ENCODE measurements at places on chromosomes 7 and 10. TPM values are rescaled to one million over a fixed set of nuclear protein-coding genes. Genes with fewer than 3 reads are reported as not detected.

- DNase-seq = no peak
These were observed 130.0 kb downstream of the FAM53B start for GRCh38 chr10:124614003-124614659.

DNA sequence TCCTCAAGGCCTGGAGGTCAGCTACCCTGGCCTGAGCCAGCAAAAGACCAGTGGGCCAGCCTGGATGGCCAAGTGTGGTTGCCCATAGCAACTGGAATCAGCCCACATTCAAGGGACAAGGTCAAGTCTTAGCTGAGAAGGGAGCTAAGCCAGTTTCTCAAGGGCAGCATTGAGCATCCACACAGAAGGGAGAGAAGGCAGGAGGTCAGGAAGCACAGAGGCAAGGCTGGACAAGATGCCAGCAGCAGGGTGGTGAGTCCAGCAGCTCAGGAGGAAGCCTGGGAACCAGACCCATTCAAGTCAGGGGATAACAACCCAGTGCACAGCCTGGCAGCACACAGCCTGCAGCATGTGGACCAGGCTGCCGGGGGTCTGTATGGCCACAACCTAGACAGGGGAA lies 54.0 kb upstream of the ZMIZ1 start:
- DNase-seq = no peak

IRF5 gene
- 0.20 TPM for total RNA-seq

DNA sequence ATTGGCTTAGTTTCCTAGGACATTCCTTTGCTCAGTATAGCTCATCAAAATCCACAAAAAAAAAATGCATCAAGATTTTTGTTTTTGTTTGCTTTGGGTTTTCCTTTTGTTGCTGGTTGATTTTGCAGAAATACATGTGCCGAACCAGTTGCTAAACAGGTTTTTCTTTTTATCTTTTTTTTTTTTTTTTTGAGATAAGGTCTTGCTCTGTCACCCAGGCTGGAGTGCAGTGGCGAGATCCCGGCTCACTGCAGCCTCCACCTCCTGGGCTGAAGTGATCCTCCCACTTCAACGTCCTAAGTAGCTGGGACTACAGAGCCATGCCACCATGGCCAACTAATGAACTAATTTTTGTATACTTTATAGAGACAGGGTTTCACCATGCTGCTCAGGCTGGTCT lies 8.3 kb downstream of the CSTF2T start:
- DNase-seq = no peak

- DNase-seq = peak; percentile 8
These were observed 60.4 kb downstream of the INPP5F start for GRCh38 chr10:119786117-119786769.

MOGAT3 gene
- not detected for total RNA-seq

GRCh38 chr10:607545-608185 lies 81.8 kb downstream of the DIP2C start:
- no peak for DNase-seq

- DNase-seq = no peak
These were observed 165.0 kb downstream of the BAMBI start for GRCh38 chr10:28842321-28842720.

TAX1BP1 gene
- total RNA-seq = 61.8 TPM

GRCh38 chr7:91537260-91538152 lies 273.3 kb downstream of the FZD1 start:
- no peak for DNase-seq

DNA sequence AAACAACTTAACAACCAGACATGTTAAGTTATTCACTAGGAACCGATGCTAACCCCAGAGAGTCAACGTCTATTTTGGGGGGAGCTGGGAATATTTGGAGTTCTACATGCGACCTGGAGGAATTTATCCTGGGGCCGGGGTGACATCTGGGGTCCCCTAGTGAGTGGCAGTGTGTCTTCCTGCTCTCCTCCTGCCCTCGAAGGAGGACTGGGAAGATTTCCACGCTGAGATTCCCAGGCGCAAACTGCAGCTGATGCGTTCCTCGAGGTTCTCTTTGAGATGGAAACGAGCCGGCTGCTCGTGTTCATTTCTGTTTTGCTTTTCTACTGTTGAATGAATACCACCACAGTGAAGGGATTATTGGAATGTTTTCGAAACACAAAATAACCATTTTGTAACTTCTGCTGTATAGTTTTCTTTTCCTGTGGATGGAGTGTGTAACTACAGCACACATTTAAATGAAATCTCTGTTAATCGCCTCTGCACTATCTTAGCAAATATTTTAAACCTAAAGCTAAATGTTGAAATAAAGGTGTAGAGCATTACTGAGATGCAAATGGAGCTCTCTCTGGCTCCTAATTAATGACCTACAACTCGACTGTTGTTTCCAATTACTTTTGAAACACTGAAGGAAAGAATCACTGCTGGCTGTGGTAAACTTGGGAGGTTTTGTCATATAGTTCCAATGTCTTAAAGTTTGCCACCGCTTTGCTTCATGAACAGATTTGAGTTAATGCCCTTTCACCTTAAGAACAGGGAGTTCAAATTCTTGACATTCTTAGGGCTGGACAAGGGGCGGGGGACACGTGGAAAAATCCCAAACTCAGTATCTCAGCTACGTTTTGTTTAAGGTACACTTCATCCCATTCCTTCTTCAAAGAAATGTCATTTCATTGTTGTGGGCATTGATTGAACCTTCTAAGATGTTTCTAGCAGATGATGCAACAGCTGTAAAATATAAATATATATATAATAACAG lies 21.1 kb downstream of the GATA3 start:
- DNase-seq = no peak

DNA sequence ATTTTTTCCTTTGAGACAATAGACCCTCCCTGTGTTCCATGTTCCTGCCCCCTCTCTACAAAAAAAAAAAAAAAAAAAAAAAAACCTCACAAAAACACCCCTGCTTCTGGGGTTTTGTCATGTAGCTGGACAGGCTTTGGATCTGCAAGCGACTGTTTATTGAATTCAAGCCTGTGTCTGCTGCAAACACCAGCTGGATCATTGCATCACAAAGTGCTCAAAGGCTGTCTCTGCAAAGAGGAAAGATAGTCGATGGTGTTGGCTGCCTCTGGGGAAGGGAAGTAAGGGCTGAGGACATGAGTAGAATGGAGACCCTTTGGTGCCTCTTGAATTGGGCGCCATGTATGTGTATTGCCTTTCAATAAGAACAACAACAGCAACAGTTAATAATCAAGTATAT lies 471.2 kb downstream of the PLXNA4 start:
- DNase-seq = no peak

GRCh38 chr10:70125918-70126552 lies 6.6 kb downstream of the AIFM2 start:
- DNase-seq = no peak

- no peak for DNase-seq
These were observed 166.8 kb downstream of the MTERF1 start for GRCh38 chr7:91713669-91714068.

DNA sequence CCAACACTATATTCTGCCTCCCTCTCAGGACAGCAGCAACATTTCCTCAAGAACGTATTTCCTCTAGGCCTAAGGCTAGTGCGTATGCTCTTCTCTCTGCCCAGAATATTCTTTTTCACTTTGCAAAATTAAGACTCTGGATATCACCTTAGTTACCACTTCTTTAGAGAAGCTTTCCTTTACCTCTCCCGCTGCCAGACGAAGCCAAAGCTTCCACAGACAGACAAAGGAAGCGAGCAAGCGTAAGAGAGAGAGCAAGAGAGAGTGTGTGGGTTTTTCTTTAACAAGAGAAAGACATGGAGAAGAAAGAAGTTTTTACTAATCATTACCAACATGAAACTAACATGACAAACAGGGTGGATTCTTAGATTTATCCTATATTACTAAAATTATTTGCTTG lies 64.1 kb downstream of the P4HA1 start:
- no peak for DNase-seq

SUPV3L1 gene
- 103 TPM for total RNA-seq

LIPJ gene
- total RNA-seq = not detected

RPEL1 gene
- total RNA-seq = 0.07 TPM

OR2A12 gene
- not detected for total RNA-seq

GRCh38 chr10:97553575-97554031 lies 19.0 kb upstream of the ANKRD2 start:
- peak; percentile 35 for DNase-seq

DNA sequence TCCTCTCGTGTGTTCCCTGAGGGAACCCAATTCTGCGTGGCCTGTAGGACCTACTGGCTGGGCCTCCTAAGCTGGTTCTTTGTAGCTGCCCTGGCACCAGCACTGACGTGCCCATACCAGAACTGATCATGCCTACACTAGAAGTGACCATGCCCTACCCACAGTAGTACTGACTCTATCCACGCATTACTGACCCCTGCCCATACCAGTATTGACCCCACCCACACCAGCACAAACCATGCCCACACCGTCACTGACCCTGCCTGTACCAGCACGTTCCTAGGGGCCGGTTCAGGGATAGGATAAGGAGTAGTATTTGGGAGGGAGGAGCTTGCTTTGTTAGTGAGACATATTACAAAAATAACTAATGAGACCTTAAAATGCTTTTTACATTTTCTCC lies 88.0 kb downstream of the DOCK1 start:
- no peak for DNase-seq

GRCh38 chr7:4650433-4651047 lies 31.6 kb upstream of the FOXK1 start:
- DNase-seq = no peak

FAM180A gene
- total RNA-seq = not detected

DNA sequence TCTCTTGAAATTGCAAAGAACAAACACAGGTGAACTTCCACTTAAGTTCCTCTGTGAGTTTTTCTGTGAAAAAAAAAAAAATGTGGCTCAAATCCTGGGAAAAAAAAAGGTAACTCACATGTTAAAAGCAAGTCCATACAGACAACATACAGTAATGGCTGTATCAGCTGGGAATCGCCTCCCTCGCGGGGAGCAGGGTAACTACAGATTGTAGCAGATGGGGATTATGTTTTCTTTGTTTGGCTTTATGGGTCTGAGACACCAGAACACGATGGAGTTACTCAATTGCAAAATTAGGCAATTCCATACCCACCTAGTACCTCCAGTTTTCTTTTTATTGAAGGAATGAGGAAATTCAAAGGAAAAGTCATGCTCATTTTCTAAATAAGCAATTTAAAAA lies 42.3 kb downstream of the FEZF1 start:
- no peak for DNase-seq

GRCh38 chr7:983004-983615 lies at the start of gene CYP2W1:
TSS of gene CYP2W1 (plus strand) at chr7:983181. CDS start at chr7:983212, 31 bp downstream.
- DNase-seq = peak; percentile 46

Data from K562 (cell line).